ENCODE measurements at places on chromosomes 16 and 17.

DNA sequence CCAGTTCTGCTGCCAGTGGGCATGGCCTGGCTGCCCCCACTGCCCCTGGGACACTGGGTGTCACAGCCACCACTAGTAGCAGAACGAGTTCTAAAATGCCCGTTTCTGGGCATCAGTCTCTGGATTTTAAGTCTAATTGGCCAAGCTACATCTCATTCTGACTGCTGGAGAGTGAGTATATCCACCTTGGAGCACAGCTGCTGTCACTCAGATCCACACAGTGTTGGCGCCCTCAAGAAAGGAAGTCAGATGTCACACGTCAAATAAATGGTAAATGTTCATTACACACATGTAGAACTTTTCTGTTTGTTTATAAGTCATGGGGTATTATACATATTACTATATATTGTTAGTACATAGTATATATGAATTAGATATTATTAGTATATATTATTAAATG, 19.4 kb downstream of the GNGT2 start:
- DNase-seq = no peak

- peak; percentile 69 for DNase-seq
Measured at GRCh38 chr17:28925912-28926365, 23.1 kb upstream of the DHRS13 start.

DNA sequence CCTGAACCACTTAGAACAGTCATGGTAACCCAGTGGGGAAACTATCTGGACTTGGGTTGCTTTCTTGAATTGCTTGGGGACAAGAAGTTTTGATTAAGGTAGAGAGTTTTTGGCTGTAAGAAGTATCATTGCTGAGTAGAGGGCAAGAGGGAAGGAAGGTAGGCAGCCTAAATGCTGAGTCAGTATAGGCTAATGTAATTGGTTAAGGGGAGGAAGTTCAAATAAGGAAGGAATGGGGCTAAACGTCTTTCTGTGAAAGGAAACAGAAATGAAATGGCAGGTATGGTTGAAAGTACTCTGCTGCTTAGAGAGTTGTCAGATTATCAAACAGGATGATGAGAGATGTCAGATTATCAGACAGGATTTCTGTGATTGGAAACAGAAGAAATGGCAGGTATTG, 20.3 kb downstream of the KPNB1 start:
- DNase-seq = no peak

GRCh38 chr17:27268394-27269085, 25.4 kb upstream of the WSB1 start:
- no peak for DNase-seq

DNA sequence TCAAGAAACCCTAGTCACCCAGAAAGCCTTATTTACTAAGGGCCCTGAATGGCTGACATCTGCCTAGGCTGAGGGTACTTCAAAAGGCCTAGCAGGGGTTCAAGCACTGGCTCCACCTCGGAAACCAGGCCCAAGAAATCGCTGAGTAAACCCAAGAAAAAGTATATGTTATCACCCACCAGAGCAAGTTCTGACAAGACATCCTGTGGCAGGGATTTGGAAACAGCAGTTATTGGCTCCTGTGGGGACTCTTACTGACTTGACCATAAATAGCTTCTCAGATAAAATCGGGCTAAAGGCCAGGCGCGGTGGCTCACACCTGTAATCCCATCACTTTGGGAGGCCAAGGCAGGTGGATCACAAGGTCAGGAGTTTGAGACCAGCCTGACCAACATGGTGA, 12.2 kb downstream of the ATP6V0D1 start:
- no peak for DNase-seq

GRCh38 chr16:19697756-19698318, 20.2 kb downstream of the KNOP1 start:
- DNase-seq = no peak

- DNase-seq = peak; percentile 62
Measured at GRCh38 chr16:72172105-72173034, at the start of gene PMFBP1. Gene PMFBP1, minus strand, starts transcription at chr16:72172155. Its CDS starts 947 bp downstream, at chr16:72171208.

DNA sequence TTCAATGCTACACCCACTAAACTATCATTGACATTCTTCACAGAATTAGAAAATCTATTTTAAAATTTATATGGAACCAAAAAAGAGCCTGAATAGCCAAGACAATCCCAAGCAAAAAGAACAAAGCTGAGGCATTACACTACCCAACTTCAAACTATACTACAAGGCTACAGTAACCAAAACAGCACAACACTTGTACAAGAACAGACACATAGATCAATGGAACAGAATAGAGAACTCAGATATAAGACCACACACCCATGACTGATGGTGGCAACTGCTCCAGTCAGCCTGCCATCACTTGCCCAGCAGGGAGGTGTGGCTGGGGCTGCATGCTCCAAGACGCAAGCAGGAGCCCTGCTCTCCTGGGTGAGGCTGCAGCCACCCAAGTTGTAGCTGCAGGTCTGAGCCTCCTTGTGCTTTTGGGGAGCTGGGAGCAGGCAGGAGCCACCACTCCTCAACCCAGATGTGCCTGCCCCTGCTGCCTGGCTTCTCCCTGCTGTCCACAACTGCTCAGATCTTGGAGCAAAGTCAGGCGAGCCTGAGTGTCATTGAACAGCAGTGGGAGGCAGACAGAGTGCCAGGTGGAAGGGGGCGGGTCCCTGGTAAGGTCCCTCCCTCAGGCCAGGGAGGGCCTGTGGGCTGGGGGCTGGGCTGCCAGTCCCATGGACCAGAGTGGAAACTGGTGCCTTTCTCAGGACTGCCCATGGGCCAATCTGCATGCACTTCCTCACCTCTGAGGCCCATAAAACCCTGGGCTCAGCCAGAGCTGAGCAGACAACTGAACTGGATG, 24.7 kb downstream of the SSH2 start:
- no peak for DNase-seq

DNA sequence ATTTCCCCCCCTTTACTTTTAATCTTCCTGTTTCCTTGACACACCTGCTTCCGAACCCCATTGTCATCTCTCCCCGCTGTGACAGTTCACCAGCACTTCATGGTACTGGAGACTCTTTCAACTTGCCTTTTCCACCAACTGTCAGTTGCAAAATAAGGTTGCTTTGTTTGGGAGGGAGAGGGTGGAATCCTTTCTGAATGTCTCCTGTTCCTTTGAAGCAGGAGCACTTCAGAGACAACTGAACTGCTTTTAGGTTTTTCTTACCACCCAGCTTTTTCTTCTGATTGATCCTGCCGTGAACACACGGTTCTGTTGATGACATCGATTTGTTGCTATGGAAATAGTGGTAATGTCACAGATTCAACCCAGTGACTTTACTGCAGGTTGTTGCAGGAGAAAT, 42.0 kb downstream of the RPA1 start:
- no peak for DNase-seq

- no peak for DNase-seq
Measured at GRCh38 chr17:74324521-74324920, 1.5 kb upstream of the KIF19 start.

- DNase-seq = no peak
Measured at GRCh38 chr16:82150549-82150948, 19.5 kb downstream of the MPHOSPH6 start.

DNA sequence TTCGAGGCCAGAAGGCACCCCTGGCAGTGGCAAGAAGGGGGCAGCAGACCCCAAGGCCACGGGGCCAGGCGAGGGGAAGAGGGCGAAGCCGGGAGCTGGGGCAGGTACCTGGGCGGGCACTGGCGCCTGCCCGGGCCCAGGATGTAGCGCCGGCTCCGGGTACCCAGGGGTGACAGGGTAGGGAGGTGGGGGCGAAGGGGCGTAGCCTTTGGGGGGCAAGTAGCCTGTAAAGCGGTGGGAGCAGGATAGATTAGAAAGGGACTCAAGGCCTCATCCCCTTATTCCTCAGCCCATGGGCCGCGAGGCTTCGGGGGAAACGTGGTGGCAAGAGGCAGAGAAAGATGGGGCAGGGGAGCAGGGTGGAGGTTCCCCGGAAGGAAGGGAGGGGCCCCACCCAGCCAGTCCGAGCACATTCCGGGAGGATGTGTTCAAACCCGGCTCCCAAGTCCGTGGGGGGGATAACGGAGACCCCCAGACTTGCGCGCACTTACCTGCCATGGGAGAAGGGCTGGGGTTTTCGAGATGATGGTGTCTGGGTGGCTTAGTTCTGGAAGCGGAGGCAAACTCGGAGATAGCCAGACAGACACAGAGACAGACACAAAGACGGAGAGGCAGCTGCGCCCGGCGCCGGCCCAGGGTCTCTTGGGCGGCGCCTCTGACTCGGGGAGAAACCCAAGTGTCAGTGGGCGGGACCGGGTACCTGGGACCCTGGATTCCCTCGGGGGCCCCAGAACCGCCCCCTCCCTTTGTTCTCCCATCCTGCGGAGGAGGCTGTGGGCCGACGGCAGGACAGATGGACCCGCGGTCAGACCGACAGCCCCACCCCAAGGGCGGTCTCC, 493 bp downstream of the PLSCR3 start:
- no peak for DNase-seq

GRCh38 chr17:82495844-82496528, 23.5 kb upstream of the FOXK2 start:
- no peak for DNase-seq

- DNase-seq = peak; percentile 22
Measured at GRCh38 chr16:86516623-86517003, 6.3 kb downstream of the FOXF1 start.

DNA sequence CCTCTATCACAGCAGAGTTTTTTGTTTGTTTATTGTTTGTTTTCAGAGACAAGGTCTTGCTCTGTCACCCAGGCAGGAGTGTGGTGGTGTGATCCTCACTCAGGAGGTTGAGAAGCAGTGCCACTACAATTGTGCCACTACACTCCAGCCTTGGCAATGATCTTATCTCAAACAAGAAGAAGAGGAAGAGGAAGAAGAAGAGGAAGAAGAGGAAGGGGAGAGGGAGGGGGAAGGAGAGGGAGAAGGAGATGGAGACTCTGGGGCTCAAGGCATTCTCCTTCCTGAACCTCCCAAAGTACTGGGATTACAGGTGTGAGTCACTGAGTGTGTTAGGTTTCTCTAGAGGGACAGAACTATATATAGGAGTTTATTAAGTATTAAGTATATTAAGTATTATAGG, 17.1 kb upstream of the C17orf58 start:
- no peak for DNase-seq

GRCh38 chr17:49455272-49455861, 39.7 kb upstream of the NGFR start:
- peak; percentile 58 for DNase-seq

Data from fibroblast of upper back skin (primary cell).